Putamen (tissue), 1 donor: ENCODE measurements at places on chromosomes 4 and X.

- DNase-seq = no peak
Observed at GRCh38 chrX:110045421-110045820, 42.5 kb downstream of the TMEM164 start.

DNA sequence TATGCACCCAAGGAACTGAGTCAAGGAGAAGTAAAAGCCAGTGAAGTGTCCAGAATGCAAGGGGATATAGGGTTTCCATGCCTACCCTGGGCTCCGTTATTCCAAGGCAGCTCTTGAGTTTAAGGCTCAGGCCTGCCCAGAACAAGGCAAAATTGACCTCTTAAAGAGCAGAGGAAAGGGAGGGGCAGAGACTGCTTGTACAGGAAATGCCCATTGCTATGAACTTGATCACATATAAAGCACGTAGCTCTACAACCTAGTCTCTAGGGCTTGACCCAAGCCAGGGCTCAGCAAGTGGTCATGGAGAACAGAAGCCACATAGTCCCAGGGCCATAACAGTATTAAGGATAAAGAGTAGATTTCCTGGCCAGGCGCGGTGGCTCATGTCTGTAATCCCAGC, 58.2 kb upstream of the MSN start:
- no peak for DNase-seq

DNA sequence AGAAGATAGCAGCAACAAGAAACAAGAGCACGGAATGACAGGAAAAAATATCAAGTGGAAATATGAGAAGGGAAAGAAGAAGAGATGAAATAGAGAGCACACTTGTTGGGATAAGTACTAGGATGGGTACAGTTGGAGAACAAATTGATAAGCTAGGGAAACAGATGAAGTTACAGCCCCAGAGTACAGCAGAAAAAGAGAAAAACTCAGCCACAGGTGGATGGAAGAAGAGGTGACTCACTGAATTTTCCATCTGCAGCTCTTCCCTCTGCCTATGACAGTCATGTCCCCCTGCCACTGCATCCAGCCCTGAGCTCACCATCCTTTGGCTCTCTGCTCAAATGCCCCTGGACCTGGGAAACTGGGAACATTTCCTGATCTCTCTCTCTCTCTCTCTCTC, 209.0 kb downstream of the BCOR start:
- DNase-seq = no peak

GRCh38 chr4:26081795-26082498, 167.9 kb downstream of the SMIM20 start:
- DNase-seq = peak; percentile 49

DNA sequence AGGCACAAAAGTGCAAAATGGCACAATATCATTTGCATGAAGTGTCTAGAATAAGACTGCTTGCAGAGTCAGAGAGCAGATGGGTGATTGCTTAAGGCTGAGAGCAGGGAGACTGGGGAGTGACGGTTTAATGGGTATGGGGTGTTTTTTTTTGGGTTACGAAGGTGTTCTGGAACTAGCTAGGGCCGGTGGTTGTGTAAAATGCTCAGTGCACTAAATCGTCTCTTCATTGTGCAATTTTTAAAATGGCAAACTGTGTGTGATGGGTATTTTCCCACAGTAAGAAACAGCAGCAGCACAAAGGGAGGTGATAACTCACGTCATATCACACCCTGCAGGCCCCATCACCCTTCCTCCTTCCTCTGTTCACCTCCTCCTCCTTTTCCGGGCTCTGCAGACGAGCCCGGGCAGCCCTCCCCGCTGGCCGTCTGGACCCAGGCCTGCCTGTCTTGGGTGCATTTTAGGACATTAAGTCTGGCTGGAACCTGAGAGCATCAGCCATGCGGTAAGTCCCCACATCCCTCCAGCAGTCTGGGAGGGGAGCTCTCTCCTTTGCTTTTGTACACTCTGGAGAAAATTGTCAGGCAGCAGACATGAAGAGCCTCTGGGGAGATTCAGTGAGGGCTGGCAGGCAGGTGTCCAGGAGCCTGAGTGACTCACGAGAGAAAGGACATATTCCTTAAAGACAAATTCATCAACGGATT, 42.7 kb downstream of the ASMT start:
- DNase-seq = no peak

- DNase-seq = no peak
Observed at GRCh38 chrX:105765691-105766090, 56.6 kb upstream of the NRK start.

- DNase-seq = no peak
Observed at GRCh38 chr4:26958925-26959653, 98.4 kb downstream of the STIM2 start.

DNA sequence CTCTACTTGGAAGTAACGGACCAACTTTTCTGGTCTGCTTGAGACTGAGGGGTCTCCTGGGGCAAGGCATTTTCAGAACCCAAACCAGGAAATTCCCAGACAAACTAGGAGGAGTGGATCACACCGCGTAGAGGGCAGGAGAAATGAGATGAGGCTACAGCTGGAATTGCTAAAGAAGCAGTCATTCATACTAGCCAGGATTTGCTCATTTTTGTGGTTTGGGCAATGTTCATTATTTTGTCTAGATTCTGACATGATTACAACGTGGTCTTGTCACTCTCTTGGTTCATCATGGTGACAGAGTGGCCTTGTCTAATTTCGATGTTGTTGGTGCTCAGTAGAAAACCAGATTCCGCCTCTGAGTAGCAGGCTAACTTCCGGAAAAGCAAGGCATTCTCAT, 63.2 kb downstream of the BANK1 start:
- DNase-seq = no peak

- DNase-seq = no peak
Observed at GRCh38 chr4:11634283-11634682, 205.6 kb upstream of the HS3ST1 start.

GRCh38 chr4:1152290-1152689, 20.1 kb downstream of the SPON2 start:
- no peak for DNase-seq

DNA sequence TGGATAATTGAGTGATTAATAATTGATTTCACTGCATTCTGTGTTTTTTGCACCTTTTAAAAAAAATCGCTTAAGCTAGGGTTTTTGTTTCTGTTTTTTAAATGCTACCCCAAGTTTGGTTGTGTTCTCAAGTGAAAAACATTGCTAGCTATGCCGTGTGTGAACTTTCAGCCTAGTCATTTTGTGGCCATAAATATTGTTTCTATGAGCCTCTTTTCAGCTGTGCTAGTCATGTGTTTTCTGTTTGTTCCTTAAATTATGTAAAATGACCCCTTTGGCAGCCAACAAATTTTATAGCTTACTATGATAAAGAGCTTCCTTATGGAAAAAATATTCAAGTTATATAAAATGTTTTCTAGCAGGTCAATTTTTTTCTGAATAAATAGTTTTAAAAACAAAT, 59.1 kb downstream of the GALNT7 start:
- no peak for DNase-seq

DNA sequence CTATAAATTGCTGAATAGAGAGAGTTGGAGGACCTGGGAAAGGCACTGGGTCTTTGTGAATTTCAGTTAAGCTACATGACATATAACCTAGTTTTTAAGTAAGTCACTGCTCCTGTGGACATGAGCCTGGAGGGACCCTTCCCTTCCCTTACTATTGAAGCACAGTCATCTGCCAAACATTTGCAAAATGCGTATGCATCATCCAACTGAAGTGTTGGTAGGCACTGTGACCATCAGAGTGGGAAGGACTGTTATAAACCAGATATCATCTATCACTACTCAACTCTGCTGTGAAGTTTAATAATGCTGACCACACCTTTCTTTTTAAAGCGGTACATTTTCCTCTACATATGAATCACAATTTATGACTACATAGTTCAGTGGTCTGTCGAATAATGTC, 5.2 kb downstream of the GABRA3 start:
- DNase-seq = no peak
